ENCODE measurements at places on chromosomes 7 and 10.

DNA sequence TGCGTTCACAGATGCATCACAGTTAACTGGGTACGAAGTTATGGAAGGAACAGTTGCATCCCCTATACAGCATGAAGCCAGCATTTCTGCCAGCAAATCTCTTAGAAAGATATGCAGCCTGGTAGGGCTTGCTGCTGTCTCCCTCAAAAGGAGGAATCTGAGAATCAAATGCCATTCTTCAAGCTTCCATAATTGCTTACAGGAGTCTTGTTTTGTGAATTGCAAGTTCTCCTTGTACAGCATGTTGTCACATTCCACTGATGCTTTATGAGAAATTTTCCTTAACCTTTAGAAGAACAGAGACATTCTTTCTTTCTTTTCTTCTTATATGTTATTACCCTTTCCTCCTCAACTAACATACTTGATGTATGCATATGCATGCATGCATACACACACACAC is 134.6 kb downstream of the CHRM2 start:
- no peak for DNase-seq

DNA sequence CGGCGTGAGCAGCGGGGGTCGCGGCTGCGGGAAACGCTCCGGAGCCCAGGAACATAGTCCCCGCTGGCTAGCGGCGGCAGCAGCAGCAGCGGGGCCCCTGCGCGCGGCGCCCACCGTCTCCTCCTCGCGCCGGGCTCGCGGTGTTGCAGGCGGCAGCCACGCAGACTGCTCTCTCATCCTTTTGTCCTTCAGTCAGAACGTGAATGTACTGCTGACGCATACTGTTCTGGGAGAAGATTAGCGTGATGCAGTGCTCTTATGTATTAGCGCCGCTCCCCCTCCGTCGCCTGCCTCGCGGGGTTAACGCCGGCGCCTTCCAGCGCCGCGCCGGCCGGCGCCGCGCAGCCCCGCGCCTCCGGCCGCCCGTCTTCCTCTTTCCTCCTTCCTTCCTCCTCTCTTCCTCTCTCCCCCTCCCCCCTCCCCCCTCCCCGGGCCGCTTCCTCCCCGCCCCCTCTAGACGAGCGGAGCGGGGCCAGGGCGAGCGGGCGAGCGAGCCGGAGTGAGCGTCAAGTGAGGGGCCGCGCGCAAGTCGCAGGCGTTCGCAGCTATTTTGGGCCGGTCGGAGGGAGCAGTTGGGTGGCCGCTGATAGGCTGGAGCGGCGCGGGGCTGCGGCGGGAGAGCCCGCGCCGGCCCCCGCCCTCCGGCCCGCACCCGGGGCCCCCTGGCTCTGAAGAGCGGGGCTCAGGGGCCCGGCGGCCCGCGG is 816 bp upstream of the LRRC4 start:
- DNase-seq, result no peak

DNA sequence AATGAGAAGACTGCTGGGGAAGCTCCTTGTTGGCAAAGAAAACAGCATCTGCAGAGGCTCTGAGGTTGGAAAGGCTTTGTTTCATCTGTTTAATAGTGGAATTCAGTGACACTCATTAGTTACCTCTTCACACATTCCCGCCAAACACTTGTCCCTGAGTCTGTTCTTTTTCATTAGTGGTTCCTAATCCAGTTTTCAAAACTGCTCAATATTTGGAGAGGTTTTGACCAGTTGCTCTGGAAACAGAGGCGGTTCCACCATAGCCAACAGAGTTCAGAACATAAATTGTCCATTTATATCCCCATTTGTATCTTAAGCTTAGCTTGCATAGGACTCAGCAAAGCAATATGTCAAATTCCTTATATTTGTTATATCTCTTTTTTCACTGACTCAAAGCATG is 754.6 kb downstream of the AUTS2 start:
- no peak for DNase-seq

GRCh38 chr7:13447637-13448036 is 541.8 kb downstream of the ETV1 start:
- DNase-seq, result no peak

- no peak for DNase-seq
These were observed 35.4 kb downstream of the BNIP3 start for GRCh38 chr10:131946321-131946751.

GRCh38 chr7:96993980-96994379 is 11.4 kb upstream of the DLX6 start:
- no peak for DNase-seq

GRCh38 chr7:16874066-16874465 is 7.7 kb downstream of the AGR3 start:
- DNase-seq, result no peak

- no peak for DNase-seq
These were observed 172.5 kb downstream of the ARHGAP21 start for GRCh38 chr10:24551161-24551560.

DNA sequence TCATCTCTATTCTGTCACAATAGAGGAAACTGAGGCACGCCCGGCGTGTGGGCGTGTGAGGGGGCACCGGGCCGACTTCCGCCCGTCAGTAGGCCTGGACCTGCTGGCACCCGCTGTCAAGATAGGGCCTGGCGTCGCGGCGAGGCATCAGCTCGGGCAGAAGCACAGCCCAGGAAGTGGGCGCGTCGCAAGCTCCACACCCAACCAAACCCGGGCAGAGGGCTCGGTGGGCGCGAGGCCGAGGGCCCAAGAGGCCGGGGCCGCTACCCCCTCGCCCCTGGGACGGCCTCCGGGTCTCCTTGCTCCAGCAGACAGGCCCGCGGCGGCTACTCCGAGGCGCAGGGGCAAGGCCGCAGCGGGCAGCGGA is 91.2 kb downstream of the SPAG6 start:
- no peak for DNase-seq

- DNase-seq, result no peak
These were observed 12.3 kb downstream of the SFXN3 start for GRCh38 chr10:101043363-101043707.

- no peak for DNase-seq
These were observed 81.8 kb downstream of the PTPN20 start for GRCh38 chr10:46992803-46993561.

DNA sequence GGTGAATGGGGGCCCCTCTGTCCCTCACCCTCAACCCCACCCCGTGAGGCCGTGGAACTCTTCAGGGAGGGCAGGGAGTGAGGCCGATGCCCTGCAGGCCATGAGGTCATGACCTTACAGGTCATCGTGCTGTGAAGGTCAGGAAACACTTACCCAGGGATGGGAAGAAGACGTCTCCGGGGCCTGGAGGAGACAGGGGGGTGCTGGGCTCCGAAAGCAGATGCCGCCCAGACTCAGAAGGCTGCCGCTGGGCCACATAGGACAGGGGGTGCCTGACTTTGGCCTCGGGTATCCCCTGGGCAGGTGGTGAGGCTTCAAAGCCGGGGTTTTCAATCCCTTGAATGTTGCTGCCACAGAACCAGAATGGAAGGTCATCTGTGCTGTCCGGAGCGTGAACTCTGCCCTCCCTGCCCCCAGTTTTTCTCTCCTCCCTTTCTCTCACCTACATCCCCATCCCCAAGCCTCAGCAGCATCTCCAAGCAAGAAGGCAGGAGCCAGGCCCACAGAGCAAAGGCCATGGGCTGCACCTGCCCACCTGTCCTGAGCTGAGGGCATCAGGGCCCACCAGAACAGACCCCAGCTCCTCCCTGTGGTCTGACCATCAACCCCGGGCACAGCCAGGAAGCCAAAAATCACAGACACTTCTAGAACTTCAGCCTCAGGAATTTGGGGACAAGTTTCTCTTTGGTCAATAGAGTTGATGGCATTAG is 21.6 kb downstream of the VSIR start:
- no peak for DNase-seq

- no peak for DNase-seq
These were observed 377.1 kb upstream of the ANKRD30A start for GRCh38 chr10:36748128-36748871.

- DNase-seq, result no peak
These were observed 148.9 kb upstream of the SLC13A1 start for GRCh38 chr7:123348690-123349089.

DNA sequence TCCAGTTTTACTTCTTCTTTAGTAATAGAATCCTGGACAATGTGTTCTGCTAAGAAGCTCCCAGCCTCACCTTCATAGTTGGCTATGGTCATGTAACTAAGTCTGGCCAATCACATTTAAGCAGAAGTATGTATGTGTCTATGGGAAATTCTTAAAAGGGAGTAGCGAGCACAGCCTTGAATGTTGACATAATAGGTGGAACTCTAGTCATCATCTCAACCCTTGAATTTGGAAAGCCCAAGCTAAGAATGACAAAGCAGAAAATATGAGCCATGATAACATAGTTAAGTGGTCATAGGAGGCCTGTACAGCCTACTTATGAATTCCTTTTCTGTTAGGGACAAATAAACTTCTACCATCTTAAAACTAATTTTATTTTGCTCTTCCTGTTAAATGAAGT is 134.1 kb downstream of the MAGI2 start:
- no peak for DNase-seq

GRCh38 chr7:116403265-116403664 is 96.3 kb upstream of the CAV2 start:
- DNase-seq, result no peak

- DNase-seq, result no peak
These were observed 87.9 kb downstream of the FZD1 start for GRCh38 chr7:91352091-91352490.

DNA sequence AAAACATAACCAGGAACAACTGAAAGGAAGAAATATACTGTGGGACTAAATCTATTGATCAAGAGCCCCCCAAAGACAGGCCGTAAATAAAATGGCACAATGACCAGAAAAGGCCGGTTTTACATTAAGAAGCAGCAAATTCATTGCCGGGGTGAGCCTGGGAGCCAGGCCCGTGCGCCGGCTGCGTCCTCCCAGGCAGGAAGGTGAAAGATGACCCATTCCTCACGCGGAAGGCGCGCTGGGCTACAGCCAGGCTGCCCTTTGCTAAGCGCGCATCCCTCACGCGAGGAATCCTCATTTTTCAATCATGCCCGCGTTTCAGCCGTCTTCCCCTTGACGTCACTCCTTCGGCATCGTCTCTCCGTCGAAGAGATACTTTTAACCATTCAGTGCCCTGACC is 47.6 kb upstream of the MGMT start:
- no peak for DNase-seq

GRCh38 chr7:5665094-5666025 is 116.1 kb downstream of the RNF216 start:
- peak; percentile 36 for DNase-seq
